ENCODE measurements at places on chromosomes 4 and X.

GRCh38 chrX:139890991-139891700 lies 41.7 kb downstream of the ATP11C start:
- DNase-seq, result no peak

GRCh38 chrX:103779141-103779789 lies 2.6 kb downstream of the PLP1 start:
- no peak for DNase-seq

- no peak for DNase-seq
Measured at GRCh38 chr4:139896091-139896604, 230.5 kb downstream of the MGST2 start.

- no peak for DNase-seq
Measured at GRCh38 chrX:118528071-118528737, 32.6 kb downstream of the DOCK11 start.

DNA sequence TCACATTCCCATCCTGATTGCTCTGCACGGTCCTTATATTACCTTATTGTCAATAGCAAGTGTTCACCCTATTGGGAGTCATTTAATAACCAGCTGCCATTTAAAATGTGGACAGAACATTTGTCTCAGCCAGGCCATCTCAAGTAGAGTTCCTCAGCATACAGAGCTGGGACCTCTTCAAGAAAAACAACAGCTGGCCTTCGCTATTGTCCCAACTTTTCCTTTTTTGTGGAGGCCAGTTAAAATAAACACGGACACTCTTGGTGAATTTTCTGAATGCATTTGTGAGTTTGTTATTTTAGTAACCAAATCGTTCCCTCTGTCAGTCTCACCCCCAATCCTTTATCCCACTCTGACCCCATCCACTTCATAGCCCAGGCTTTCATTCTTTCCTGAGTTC lies 395.3 kb upstream of the PITX2 start:
- no peak for DNase-seq

DNA sequence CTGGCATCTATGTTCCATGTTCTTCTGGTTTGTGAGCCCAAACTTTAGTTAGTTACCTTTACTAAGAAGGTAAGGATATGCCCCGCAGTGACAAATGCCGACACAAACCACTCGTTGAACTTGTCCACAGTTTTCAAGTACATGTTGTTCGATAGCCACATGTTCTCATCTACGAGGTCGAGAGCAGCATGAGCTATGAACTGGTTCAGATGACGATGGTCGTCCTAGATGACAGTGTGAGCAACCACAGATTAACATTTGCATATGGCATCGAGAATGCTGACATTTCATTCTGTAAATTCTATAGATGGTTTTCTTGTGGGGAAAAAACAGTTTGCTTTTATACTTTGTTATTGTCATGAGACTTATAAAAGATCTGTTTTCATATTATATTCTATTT lies 18.0 kb downstream of the TRAPPC2 start:
- no peak for DNase-seq

DNA sequence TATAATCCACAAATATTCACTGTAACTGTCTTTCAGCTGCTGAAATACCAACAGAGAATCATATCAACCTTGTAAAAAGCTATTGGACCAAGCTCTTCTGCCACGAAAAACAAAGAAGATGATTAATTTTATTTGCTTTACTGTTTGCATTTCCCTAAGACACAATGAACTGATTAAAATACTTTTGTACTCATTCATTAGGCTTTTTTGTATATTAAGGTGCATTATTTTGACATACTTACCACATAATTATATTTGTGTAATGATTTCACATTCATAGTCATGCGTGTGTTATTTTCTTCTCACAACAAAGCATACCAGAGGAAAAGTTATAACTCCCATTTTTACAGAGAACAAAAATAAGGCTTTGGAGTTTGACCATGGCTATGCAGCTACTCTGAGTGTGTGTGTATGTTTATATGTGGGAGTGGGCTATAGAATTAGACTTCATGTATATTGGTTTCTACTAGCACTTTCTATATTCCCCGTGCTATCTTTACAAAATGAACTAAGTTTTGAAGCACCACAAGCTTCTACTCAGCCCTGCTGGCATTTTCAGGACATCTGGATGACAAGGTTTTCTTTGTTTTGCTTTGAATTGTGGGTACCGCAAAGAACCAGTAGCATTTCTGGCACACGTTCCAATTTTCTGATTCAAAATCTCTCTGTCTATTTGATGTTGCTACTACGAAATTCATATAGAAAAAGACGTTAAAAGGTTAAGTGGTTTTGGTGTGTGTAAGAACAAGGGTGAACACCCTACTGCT lies 11.0 kb upstream of the FGF5 start:
- DNase-seq, result no peak
